ENCODE measurements at places on chromosomes 12 and 14. TPM values are rescaled to one million over a fixed set of nuclear protein-coding genes. Genes with fewer than 3 reads are reported as not detected.
A peak's percentile ranks its signal among the peaks of the same experiment; 100 is the strongest.

The PTMS gene
- total RNA-seq: 323 TPM

The KRT80 gene
- 8.6 TPM for total RNA-seq

The IL31 gene
- total RNA-seq: not detected

The RHOJ gene
- total RNA-seq: 38.6 TPM

The LRTM2 gene
- not detected for total RNA-seq

The DPF3 gene
- 0.90 TPM for total RNA-seq

The TROAP gene
- total RNA-seq: 0.96 TPM

The SIX6 gene
- total RNA-seq: not detected

The PRR4 gene
- 1.7 TPM for total RNA-seq

The LRP1-AS gene
- not detected for total RNA-seq

The HVCN1 gene
- 21.3 TPM for total RNA-seq

The NGB gene
- not detected for total RNA-seq

The TAS2R8 gene
- not detected for total RNA-seq

The PTCSC3 gene
- 2.8 TPM for total RNA-seq

The PTPRO gene
- total RNA-seq: 10.6 TPM

The SYNDIG1L gene
- total RNA-seq: 2.9 TPM

The TGFB3 gene
- total RNA-seq: 25.4 TPM

DNA sequence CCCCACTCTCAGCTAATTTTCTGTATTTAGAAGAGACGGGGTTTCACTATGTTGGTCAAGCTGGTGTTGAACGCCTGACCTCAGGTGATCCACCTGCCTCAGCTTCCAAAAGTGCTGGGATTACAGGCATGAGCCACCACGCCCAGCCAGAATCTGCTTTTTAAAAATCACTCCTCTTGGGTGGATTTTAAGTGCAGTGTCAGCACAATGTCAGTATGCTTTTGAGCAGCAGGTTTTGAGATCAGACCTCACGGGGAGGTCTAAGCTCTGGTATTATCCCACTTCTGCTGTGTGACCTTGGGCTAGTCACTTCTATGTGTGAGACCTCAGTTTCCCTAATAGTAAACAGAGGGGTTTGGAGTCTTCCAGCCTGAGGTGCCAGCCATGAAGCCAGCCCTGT is 51.8 kb upstream of the GSC start:
- no peak for DNase-seq

GRCh38 chr12:124481772-124482566 is 85.4 kb downstream of the NCOR2 start:
- no peak for DNase-seq

GRCh38 chr12:54052438-54053002 is 1.1 kb upstream of the HOXC4 start:
- peak; percentile 40 for DNase-seq

- DNase-seq: no peak
Measured at GRCh38 chr14:53541411-53541810, 388.3 kb upstream of the DDHD1 start.

DNA sequence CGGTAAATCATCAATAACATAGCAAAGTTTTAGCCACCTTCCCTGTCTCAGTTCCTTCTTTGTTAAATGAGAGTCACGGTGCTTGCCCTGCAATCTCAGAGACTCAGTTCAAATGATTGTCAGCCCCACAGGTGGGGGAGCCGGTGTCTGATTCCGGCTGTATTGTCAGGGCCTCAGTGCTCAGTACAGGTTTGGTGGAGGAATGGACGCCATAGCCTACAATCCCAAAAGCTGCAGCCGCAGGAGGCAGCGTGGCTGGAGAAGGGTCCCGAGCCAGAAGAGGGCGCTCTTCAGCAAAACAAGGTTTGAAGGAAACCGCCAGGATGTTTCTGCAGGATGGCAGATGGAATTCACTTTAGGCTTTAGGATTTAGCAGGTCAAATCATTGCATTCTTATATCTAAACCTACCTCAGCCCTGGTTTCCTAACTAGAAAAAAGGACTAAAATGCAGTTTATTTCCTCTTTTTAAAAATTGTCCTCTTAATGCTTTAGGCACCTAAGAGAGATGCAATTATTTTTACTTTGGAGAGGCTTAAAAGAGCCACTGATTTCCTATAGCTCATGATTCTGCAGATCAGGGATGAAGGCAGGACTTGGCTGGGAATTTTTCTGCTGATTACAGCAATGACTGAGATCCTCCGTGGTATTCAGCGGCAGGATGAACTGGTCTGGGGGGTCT is 29.2 kb downstream of the FOS start:
- peak; percentile 88 for DNase-seq

DNA sequence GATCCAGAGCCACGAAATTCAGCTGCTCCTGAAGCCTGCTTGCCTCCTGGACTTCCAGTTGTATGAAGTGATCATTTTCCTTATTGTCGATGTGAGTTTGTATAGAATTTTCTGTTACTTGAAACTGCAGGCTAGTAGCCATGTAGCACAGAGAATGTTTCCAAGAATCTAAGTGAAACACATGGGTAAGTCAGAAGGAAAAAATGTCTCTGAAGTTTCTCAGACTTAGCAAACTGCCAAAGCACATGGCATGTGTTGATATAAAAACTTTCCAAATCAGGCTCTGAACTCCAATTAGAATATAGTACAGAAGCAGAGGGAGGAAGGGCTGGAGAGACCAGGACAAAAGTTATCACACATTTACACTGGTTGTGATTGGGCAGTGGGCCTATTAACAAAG is 9.8 kb upstream of the PCNX1 start:
- DNase-seq: no peak

DNA sequence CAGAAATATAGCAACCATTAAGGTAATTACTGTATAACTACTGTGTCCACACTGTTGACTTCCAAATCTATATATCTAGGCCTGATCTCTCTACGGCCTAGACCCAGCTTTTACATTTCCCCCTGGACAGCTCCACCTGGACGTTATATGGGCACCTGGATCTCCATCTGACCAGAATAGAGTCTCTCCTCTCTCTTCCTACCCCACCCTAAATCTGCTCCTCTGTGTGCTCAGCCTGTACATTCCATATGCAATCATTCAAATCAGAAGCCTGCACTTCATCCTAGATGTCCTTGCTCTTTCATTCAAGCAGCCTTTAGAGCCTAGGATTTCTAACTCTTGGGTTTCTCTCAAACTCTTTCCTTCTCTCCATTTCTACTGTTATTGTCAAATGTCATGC is 255.0 kb downstream of the PAX9 start:
- DNase-seq: no peak

GRCh38 chr14:65847075-65847847 is 434.7 kb downstream of the FUT8 start:
- DNase-seq: no peak

- DNase-seq: peak; percentile 82
Measured at GRCh38 chr14:55705651-55706364, 125.8 kb downstream of the KTN1 start.

- no peak for DNase-seq
Measured at GRCh38 chr12:64571411-64571810, 38.9 kb upstream of the RASSF3 start.

- no peak for DNase-seq
Measured at GRCh38 chr14:100432652-100433427, 109.7 kb downstream of the SLC25A47 start.

DNA sequence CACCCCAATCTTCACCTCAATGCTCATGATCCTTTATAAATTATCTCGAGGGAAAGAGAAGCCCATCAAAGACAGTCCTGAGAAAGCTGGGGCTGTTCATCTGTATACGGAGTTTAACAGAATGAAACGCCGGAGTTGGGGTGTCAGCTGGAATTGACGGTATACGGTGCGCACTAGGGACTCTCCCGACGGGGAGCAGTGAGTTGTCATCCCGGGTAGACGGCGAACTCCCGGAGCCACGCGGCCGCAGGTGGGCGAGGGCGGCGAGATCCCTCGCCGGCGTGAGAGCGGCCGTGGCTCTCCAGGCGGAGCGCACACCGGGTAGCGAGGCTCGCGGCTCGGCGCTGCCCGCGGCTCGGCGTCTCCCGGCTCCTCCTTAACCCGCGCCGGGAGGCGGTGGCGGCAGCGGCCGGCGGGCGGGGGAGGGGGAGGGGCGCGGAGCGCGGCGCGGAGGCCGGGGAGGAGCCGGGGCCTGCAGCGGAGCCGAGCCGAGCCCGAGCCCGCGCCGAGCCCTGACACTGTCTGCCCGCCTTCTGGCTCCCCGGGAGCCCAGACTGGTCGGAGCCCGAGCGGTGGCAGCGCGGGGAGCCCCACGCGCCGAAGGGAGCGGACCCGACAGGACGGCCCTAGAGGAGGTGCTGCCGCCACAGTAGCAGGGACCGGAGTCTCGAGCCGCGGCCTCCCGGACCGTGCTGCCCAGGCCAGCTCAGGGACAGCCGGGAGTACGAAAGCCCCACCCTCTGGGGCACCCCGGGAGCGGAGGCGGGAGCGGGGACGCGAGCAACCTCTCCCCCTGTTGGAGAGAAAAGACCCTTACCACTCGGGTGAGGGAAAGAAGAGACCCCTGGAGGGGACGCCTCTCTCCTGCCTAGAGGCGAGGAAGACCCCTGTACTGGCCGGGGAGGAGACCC is at the start of gene FOXJ2:
TSS of gene FOXJ2 (plus strand) at position 475 of the 911 bp plus-strand sequence. CDS start 7,117 bp downstream, outside the sequence.
- peak; percentile 93 for DNase-seq

DNA sequence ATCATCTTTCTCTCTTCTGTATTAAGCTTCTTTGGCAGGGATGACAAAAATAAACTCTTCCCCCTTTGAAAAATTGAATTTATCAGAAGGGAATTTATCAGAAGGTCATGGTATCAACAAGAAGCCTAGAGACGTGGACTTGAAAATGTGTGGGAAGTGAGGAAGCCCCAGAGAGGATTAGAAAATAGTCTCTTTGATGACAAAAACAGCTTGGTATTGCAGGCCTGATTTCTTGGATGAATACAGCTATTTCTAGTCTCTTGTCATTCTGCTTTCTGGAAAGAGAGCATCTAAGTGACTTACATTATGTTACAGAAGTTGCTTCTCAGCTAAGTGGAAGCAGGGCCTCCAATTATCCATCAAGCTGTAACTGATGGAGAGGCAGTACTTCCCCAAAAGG is 111.1 kb downstream of the KITLG start:
- no peak for DNase-seq

DNA sequence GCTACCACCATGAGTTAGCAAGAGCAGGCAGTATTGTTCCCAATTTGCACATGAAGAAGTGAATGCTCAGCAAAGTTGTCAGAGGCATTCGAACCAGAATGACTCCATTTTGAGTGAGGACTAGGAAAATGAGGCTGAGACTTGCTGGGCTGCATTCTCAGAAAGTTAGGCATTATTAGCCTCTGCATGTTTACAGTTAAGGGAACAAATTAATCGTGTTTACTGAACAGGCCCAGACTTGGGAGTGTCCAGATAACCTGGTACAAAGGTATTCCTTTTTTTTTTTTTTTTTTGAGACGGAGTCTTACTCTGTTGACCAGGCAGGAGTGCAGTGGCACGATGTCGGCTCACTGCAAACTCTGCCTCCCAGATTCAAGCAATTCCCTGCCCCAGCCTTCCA is 22.5 kb upstream of the VWF start:
- no peak for DNase-seq

GRCh38 chr14:95663226-95663797 is 22.9 kb upstream of the TCL1B start:
- no peak for DNase-seq

- DNase-seq: no peak
Measured at GRCh38 chr12:118436002-118436730, 59.8 kb downstream of the SUDS3 start.

DNA sequence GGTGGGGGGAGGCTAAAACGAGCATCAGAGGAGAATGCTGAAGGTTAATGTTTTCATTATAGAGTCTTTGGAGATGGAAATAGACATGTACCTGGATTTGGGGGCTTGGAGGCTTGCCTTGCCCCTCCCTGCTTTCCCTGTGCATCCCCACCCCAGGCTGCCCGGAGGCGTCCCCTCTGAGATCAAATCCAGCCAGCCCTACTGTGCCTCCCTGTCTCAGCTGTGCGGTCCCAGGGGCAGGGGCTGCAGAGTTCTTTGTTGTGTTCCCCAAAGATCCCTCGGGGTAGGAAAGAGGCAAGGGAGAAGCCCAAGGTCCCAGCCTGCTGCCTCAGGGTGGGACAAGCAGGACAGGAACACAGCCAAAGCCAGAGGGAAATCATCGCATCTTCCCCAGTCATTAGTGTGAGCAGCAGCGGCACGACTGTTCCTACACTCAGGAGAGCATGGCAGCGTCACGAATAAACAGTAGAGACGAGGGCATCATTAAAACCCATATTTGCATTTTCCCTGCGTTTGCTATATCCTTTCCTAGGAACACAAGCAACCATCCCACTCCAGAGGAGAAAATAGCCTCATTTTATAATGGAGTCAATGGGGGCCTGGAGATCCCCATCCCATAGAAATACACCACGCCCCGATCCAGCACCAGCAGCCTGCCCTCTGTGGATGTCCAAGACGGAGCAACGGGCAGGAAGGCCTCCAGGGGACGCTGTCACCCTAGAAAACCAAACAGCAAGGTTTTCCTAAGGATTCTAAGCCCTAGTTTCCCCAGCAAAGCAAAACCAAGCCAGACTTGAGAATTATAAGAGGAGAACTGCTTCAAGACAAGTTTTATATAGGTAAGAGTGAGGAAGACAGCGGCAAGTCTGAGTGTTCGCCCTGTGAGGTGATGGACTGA is 32.4 kb downstream of the ANO2 start:
- peak; percentile 46 for DNase-seq

GRCh38 chr14:104161602-104162367 is 23.4 kb downstream of the KIF26A start:
- no peak for DNase-seq

GRCh38 chr12:11746024-11746771 is 96.7 kb downstream of the ETV6 start:
- DNase-seq: no peak

GRCh38 chr12:88644946-88645702 is 64.9 kb upstream of the KITLG start:
- no peak for DNase-seq

GRCh38 chr12:50753232-50753769 is 10.6 kb upstream of the ATF1 start:
- no peak for DNase-seq

- no peak for DNase-seq
Measured at GRCh38 chr12:66189486-66189843, 451 bp downstream of the IRAK3 start.

DNA sequence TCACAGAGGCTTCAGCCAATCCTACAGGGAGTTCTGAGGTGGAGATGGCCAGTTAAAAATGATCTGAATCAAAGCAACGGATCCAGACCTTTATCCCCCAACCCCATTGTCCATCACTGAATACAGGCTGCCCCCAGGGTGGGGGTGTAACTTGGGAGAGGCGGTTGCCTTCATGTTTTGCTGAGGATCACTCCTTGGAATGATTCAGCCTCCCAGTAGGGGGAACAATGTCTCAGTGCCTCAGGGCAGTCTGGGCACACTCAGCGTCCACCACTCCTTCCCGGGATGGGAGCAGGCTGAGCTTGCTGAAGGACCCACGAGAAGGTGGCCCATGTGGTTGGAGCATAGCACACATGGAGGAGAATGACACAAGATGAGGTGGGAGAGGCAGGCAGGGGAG is 60.2 kb downstream of the RFX4 start:
- DNase-seq: no peak

- DNase-seq: no peak
Measured at GRCh38 chr12:62647586-62647985, 181.0 kb downstream of the MON2 start.

- DNase-seq: peak; percentile 77
Measured at GRCh38 chr14:56118611-56119181, 485 bp downstream of the PELI2 start.

- no peak for DNase-seq
Measured at GRCh38 chr12:91703491-91704283, 442.0 kb downstream of the BTG1 start.

All from upper lobe of right lung (tissue), 1 donor.